Astrocyte (in vitro differentiated cells and primary cell): ENCODE measurements at places on chromosomes 7 and 10. TPM values are rescaled to one million over a fixed set of nuclear protein-coding genes. Genes with fewer than 3 reads are reported as not detected.
A peak's percentile ranks its signal among the peaks of the same experiment; 100 is the strongest.

The AGR3 gene
- total RNA-seq = not detected in 2 replicates

DNA sequence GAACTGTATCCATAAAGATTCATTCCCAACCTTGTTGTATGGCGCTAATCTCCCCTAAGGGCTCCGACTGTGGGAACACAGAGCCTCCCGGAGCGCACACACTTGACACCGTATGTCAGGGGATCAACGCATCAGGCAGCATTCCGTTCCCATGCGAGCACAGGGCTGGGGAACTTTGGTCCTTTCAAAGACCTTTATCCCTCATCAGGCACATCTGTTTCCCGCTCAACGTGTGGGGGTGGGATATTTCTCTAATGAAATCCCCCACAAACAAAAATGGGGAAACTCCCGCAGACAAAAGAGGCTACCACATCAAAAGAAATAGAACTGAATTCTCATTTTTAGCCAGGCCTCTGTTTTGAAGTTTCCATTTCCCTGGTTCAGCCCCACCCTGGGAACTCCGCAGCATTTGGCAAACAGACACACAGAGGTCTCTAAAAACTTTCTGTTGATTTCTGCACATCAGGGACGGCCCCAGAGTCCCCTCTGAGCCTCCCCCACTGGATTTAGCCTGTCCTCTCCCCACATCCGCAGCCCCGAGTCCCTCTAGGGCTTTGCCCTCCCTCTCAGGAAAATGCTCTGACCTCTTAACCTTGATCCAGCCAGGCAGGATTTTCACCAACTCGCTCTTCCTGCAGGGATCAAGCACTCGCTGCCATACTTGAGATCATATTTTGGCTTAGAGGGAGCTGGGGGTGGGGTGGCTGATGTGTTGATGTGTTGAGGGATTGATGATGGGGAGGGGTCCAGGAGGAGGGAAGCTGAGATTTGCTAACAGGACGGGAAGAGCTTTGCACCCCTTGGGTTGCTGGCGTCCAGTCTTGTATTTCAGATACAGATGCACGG is 6.6 kb downstream of the CPA5 start:
- no peak for DNase-seq

- DNase-seq = peak; percentile 32
Measured at GRCh38 chr10:114042895-114043531, 653 bp upstream of the ADRB1 start.

DNA sequence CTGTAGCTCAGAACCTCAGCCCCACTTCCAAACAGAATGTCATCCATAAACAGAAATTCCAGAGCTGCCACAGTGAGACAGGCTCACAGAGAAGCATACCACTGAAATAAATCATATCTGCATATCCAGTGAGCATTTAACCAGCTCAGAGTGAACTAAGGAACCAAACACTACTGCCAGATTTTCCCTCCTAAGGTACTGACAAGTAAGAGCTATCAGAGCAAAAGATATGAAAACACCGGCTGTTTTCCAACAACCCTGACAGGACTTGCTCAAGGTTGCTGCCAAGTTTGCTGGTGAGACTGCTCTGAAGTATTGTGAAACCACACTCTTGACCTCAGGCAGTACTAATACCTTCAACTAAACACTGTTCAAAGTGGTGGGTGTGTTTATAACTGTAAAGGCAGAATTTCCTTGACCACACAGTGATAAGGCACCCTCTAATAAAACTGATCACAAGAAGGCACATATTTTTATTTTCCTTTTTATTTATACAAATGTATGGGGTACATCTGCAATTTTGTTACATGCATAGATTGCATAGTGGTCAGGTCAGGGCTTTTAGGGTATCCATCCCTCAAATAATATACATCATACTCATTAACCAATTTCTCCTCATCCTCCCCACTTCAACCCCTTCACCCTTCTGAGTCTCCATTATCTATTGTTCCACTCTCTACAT is 18.3 kb downstream of the SGMS1 start:
- DNase-seq = peak; percentile 100

The VENTX gene
- total RNA-seq = 0.11 TPM in 1 of 2 replicates, not detected in the other

DNA sequence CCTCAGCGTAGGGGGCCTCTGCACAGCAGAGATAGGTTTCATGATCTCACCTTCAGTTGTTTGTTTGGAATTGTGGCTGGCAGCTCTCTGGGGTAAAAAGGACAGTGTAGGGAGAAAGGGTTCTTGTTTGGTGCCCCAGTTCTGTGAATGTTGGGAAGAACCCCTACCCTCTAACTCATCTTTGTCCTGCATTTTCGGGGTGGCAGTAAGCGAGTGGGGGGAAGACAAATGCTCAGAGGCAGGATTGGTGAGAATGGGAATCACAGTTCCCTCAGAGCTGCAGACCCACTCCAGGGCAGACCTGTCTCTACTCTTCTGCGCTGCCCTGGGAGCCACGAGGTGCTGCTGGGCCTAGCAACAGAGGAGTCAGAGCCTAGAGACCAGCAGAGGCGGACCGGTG is 1.8 kb upstream of the LBX1 start:
- DNase-seq = no peak
